ENCODE measurements at places on chromosomes 4 and X.

DNA sequence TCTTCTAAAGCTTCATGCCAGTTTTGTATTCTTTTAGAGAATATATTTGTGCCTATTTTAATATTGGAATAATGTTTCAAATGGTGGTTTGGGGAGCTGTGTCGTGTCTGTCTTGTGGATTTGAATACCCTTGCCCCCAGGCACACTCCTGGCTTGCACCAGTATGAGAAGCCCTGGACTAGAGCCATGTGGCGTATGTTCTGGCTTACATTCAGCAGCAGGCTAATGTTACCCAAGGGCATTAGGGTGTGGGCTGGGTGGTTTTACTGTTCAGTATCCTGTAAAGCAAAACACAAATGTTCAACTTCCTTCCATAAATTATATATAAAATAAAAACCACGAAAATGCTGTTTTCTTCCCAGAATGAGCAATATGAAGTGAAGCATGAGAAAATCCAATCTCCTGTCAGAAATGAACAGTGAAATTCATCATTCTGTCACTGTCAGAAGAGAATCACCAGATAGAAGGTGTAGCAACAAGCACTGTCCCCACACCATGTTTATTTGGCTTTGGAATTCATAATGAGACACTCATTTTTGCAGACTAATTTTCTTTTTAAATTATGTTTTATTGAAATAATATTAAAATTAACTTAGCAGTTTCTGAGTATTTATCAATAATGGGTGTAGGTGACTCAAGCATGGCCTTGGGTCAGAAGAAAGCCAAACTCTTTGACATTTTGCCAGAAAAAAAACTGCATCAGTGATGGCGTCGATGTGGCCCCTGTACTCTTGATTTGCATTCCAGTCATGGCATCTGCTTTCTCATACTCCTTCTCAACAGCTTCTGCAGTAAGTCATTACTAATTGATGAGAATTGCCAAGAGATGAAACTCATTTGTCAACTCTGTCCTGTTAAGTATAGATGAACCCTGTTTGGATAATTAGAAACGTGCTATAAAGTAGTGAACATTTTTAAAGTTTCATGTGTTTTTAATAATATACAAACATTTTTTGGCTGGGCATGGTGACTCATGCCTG lies 43.8 kb downstream of the WWC2 start:
- peak; percentile 32 for DNase-seq

DNA sequence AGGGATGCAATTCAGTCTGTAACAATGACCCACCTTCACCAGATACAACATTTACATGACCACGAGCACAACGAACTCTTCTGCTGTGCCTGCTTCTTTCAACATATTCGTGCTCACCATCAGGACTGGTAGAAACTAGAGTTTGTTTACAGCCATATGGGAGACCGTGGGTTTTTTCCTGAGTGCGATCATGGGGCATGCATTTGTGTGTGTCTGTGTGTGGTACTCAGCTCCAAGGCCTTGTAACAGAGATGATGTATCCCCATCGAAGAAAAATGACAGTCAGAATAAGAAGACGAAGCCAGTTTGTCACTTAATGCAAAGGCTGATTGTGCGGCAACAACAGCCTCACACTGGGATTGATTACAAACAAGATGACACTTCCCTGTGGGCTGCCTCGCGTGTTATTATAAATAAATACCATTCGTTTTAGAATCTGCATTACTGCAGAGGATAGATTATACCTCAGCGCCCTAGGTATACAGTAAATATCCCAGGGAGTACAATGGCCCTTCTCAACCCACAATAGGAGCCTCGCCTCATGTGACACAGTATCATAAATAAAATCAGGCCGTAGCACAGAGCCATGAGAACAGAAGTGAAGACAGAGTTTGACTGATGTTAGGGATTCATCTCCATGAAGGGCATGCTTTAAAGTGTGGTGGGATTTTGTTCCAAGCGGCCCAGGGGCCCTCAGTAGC lies 97.3 kb upstream of the NOCT start:
- DNase-seq: no peak

GRCh38 chr4:150136036-150136435 lies 57.8 kb downstream of the DCLK2 start:
- DNase-seq: no peak

GRCh38 chrX:150587585-150588503 lies 19.4 kb downstream of the MTM1 start:
- DNase-seq: no peak

GRCh38 chr4:8760561-8760960 lies 111.1 kb downstream of the HMX1 start:
- DNase-seq: no peak

GRCh38 chr4:186486172-186486571 lies 69.2 kb downstream of the MTNR1A start:
- DNase-seq: no peak

DNA sequence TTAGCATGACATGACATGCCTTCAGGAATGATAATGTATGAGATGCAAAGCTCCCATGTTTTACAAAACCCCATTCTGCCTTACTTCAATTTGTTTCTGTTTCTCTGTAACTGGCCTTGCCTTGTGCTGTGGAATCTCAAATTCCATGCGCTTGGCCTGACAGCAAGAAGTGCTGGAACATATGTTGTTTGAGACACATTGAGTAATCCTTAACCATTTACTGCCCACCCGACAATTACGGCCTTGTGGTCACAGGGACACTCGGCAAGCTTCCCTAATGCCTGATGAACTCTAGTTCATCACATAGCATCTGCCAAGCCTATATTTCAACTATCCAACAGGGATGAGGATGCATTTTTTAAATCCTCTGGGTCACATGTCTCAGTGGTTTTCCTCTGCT lies 226.4 kb upstream of the CASK start:
- no peak for DNase-seq

Measured in suppressor macrophage (primary cell).